ENCODE measurements at places on chromosomes 2 and 18.

- DNase-seq = no peak
Observed at GRCh38 chr18:39741755-39742466, 2176.3 kb upstream of the CELF4 start.

- DNase-seq = no peak
Observed at GRCh38 chr2:207255565-207256470, 90.1 kb upstream of the KLF7 start.

DNA sequence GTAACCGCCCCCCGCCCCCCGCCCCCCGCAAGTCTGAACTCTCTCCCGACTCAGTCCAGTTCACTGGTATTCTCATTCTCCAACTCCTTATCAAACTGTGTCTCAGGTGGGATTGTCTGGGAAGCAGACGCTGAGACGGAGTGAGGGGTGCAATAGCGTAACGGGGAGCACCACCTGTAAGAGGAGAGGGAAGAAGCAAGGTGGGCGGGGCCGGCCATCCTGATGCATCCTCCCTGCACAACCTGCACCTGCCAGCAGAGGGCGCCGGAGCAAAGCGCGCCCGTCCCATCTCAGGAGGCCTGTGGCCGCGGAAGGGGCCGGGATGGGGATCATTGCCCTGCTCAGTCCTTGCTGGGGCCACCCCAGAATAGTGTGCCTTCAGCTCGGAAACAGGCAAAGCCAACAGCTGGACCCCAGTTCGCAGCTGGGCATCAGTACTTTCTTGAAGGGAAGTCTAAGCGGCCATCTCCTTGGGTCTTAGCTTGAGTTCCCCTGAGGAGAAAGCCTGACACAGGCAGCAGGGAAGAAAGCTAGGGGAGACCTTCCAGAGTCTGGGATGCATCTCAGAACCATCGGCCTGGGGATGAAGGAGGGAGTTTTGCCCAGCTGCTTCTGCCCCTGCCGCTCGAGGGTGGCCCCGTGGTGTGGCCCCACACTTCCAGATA is 208.0 kb downstream of the TFCP2L1 start:
- DNase-seq = peak; percentile 70

DNA sequence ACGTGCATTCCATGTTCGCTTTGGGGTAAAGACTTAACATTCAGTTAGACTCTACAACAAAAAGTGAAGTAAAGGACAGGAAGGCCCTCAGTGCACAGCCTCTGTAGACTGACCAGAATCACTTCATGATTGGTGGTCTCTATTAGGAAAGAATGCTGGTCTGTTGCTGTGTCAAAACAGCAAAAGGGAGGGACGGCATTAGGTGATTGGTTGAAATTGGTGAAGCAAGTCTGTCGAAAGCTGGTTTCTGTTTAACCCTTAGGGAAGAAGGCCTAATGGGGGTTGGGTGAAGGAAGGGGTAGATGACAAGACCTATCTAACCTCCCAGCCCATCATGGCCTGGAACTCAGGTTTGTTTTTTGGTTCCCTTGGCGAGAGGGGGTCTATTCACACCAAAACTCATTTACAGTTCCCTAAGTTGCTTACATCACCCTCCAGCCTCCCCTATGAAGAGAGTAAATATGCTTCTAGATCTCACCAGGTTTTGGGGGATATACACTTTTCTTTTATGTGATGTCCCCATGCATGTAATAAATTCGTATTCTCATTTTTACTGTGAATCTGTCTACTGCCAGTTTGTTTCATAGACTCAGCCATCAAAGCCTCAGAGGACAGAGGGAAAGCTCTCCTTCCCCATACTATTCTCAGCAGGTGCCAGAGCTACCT is 65.6 kb downstream of the TMEM17 start:
- DNase-seq = no peak

DNA sequence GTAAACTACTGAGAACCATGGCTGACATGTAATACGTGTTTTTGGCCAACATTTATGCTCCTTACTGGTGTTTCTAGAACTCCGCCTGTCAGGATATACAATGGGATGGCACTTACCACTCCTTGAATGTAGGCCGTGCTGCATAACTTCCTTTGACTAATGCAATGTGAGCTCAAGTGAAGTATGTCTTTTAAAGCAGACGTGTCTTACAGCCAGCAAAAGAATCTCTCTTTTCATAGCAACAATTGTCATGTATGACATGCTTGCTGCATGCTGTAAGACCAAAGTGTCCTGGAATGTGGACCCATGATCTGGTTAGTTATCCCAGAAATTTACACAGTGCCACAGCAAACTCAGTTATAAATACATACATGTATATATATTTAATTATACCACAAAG is 1202.7 kb upstream of the PIK3C3 start:
- no peak for DNase-seq

DNA sequence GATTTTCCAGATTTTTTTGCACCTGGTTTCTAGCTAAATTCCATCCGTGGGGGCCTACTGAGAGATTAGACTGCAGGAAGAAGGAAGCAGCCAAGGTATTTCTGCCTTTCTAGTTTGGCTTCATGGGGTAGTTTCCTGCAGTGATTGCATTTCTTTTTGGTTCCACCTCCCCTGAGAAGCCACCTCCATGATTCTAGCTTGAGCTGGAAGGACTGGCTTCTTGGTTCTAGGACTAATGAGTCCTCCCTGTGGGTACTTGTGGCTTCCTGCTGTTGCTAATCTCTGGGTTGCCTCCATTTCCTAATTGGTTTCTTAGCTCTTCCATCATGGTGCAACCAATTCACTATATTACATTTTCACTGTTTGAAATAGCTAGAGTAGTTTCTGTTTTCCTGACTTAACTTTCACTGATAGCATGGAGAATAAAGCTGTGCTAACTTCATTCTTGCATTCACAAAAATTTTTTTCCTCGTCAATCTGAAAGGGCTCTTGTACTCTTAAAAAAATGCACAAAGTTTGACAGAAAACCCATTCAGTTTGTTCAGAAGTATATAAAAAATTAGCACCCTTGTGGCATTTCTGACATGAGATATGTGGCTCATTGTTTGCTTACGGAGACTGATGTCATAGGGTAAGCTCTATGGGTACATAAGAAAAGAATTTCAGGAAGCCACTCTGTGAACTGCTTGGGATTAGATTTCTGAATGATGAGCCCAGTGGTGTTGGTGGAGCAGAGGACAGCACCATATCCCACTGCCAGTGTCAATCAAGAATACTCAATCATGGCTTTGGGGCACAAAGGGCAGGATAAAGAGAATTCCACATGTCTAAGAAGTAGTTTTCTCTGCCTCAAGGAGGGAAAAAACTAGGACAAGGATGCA is 242.8 kb upstream of the RBMS1 start:
- no peak for DNase-seq

DNA sequence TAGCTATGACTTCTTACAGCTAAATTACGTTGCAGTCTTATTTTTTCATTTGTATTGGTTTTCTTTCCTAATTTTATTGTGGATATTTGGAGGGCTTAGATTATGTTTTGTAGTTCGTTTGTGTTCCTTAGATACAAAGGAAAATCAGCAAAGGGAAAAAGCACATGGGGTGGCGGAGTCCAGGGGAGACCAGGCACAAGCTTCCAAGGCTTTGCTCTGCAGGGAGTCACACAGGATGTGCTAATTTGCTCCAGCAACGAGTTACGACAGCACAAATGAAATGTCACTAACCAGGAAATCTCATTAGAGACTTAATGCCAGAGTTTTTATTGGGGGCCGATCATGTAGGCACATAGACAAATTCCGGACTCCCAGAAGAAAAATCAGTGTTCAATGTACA is 60.5 kb upstream of the CABYR start:
- DNase-seq = no peak

- DNase-seq = no peak
Observed at GRCh38 chr2:218002845-218003180, at the start of gene TNS1. Gene TNS1 (minus strand): TSS chr2:218002995. CDS start chr2:218002872, 123 bp downstream.

GRCh38 chr2:16853088-16853487 is 187.5 kb upstream of the CYRIA start:
- DNase-seq = no peak

DNA sequence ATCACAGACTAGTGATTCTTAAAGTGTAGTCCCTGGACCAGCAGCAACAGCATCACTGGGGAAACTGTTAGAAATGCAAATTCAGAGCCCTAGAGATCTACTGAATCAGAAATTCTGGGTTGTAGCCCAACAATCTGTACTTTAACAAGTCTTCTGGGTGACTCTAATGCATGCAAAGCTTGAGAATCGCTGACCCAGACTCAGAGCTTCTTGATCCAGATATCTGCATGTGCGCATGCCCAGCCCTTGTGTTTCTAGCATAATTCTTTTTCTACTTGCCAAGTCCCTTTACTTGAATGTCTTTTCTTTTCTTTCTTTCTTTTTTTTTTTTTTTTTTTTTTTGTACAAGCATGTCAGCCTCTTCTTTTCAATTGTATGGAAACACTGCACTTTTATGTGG is 60.4 kb downstream of the FIGN start:
- DNase-seq = no peak

DNA sequence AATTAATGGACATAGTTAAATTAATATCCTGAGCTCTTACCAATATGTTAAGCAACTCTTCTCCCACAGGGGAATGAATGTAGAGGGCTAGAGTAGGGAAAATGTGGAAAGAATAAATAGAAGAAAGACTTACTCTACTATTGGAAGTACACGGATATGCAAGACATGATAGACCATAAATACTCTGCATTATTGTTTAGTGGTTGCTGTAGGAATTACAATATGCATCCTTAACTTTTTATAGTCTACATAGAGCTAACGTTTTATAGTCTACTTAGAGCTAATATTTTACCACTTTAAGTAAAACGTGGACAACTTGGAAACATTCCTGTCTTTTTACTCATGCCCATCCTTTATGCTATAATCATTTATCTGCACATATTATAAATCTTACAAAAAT is 163.8 kb upstream of the GALNT5 start:
- DNase-seq = no peak

DNA sequence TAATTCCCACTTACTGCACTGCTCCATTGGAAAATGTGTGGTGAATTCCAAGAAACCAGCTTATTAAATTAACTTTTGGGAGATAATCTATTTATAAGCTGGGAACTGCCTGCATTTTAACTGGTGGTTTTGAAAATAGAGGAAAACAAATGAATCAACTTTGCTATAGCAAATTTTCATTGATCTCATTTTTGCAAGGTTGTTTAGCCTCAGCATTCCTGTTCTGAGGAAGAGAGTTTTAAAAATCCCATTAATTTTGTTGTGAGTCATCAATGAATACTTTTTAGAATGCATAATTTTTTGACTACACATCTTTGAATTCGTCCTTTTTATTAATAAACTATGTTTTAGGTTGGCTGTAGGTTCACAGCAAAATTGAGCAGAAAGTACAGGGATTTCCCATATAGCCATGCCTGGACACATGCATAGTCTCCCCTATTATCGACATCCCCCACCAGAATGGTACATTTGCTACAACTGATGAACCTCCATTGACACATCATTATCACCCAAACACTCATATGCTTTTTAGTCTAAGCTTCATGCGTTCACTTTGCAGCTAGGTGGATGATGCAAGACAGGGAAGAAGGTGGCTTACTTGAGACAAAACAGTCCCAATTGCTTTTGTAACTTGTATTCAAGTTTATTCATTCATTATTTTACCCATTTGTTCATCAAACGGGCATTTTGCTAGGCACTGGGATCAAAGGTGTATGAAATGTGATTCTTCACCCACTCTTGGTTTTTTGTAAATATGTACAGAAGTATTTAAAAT is 106.9 kb downstream of the ZNF521 start:
- no peak for DNase-seq

DNA sequence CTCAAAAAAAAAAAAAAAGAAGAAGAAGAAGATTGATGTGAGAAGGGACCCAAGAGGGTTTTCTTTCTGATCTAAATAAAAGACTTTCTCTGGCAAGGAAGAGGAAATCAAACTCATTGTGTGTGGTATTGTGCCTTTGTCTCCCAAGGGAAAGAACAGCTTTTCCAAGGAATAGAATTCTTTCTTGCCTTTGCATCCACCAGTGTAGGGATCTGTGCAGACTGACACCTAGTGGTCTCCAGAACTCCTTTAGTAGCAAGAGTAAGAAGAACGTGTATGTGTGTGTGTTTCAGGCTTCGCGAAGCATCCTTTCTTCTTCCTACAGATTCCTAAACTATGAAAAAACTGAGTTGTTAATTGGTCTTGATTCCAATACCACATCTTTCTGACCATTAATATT is 33.5 kb upstream of the CRIM1 start:
- no peak for DNase-seq

DNA sequence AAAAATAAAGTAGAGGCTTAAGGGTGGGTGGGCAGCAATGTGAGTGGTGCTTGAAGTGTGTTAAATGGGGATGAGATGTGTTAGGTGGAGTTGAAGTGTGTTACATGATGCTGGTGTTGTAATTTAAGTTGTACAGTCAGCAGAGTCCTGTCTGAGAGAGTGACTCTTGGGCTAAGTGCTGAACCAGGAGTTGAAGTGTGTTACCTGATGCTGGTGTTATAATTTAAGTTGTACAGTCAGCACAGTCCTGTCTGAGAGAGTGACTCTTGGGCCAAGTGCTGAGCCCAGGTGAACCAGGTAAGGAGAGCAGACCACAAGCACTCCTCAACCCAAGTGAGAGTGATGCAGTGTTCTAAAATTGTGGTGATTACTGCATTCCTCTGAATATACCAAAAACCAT is 40.6 kb downstream of the LCLAT1 start:
- no peak for DNase-seq

GRCh38 chr2:84643991-84644390 is 127.7 kb downstream of the DNAH6 start:
- DNase-seq = no peak

GRCh38 chr2:32622570-32623310 is 5.1 kb upstream of the TTC27 start:
- no peak for DNase-seq

GRCh38 chr2:216860426-216861137 is 718 bp upstream of the TNP1 start:
- no peak for DNase-seq

GRCh38 chr2:166516712-166517303 is 22.8 kb upstream of the SCN7A start:
- DNase-seq = no peak

DNA sequence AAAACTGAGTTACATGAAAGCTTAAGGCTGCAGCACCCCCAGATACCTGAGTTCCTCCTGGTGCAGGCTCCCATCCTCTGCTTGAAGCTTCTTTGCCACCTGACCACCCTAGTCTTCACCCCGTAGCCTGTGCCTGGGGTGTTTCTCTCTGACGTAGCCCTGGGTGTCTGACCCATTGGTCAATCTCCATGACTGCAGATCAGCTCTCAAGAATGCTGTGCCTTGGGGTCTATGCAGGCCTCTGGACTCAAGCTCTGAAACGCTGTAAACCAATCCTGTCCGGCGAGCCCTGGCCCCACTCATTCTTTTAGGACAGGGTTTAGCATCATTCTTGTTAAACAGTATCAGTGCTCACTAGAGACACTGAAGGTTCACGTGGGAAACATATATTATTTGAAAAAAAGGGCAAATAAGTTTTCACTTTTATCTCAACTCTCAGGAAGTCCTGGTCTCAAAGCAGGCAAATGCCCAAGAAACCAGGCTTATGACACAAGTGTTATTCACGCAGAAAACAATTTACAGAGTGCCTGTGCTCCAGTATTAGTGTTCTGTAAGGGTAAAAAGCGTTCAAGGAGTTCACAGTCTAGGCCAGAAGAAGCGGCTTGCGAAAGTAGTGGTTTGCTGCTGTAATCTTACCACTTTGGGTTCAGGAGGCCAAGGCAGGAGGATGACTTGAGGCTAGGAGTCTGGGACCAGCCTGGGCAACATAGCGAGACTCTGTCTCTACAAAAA is 22.8 kb upstream of the PPP4R1 start:
- no peak for DNase-seq

Measured in activated CD4-positive, alpha-beta T cell treated with anti-CD3 and anti-CD28 coated beads, Interleukin-2, amount 10 ng/mL, durations not matched to agents 7 days and 5 days (primary cell).